ENCODE measurements at places on chromosomes 4 and X. TPM values are rescaled to one million over a fixed set of nuclear protein-coding genes. Genes with fewer than 3 reads are reported as not detected.

MAGEA3 gene
- not detected for polyA plus RNA-seq

SPANXB1 gene
- polyA plus RNA-seq: not detected

DNA sequence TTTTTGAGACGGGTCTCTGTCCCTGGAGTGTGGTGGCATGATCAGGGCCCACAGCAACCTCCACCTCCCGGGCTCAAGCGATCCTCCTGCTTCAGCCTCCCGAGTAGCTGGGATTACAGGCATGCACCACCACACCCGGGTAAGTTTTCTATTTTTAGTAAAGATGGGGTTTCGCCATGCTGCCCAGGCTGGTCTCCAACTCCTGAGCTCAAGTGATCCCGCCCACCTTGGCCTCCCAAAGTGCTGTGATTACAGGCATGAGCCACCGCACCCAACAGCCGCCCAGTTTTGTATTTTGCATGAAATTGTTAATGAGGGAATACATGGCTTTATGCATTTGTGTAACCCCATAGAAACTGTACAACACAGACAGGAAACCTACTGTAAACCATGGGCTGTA lies 2.8 kb upstream of the ARHGAP4 start:
- DNase-seq: no peak

GRCh38 chr4:163476761-163477438 lies 3.3 kb upstream of the TKTL2 start:
- no peak for DNase-seq

DNA sequence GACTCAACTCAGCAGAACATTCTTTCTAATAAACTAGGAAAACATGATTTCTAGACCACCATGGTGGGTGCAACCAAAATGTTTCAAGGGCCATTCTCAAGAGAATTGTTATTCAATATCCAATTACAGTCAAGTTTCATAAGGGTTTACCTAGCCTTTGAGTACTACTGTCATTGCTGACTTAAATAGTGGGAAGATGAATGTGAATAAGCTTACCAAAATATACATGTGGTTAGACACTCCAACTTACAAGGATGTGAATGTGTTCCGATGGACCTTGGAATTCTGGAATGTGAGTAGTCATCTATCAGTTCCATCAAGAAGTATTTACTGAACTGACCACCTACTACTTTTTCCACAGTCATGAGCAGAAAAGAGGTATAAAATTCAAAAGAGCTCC lies 16.9 kb downstream of the SH3RF1 start:
- no peak for DNase-seq

DNA sequence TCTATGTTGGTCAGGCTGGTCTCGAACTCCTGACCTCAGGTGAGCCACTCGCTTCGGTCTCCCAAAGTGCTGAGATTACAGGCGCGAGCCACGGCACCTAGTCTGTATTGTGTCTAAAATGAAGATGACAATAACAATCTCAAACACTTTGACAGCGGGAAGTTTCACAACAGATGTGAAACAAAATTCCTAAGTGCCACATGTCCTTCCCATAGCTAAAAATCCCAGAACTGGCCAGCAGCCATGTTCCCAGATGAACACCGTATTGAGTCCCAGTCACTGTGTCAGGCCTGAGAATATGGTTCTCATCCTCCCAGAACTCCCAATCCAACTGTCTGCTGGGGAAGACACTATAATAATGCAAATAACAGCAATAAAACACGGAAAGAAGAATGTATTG lies 16.4 kb upstream of the KLHL8 start:
- no peak for DNase-seq

DNA sequence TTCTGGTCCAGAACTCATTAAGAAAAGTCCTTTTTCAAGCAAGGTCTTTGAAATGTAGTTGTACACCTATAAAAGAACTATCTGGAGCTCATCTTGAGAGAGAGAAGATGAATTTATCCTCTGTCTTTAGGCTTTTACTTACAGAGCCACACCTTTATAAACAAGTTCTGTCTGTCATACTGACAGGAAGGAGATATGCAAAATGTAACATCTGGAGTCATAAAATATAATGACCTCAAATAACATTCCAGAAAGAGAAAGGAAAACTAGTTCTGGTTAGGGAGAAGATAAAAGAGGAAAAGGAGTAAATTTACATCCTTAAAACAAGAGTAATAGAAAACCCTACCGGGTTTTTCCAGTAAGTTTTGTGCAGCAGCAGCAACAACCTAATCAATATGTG lies 1.3 kb downstream of the INPP4B start:
- no peak for DNase-seq

- no peak for DNase-seq
Observed at GRCh38 chrX:1420371-1420770, 28.5 kb upstream of the SLC25A6 start.

GRCh38 chr4:86993909-86994681 lies 59.3 kb downstream of the AFF1 start:
- no peak for DNase-seq

DNA sequence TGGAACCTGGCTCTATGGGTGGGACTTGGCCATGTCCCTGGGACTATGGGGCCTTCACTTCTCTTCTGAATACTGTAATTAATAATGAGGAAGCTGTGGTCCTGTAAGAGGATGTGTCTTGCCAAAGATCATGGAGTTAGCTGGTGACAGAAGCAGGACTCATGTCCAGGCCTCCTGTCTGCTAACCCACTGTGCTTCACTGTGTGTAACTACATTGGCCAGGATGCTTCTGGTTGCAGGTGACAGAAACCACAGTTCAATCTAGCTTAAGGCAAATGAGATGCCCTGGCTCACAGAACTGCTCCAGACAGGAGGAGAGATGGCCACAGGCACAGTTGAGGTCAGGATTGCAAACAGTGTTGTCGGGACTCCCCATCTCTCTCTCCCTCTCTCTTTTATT lies 3.1 kb downstream of the MTMR1 start:
- DNase-seq: no peak

DNA sequence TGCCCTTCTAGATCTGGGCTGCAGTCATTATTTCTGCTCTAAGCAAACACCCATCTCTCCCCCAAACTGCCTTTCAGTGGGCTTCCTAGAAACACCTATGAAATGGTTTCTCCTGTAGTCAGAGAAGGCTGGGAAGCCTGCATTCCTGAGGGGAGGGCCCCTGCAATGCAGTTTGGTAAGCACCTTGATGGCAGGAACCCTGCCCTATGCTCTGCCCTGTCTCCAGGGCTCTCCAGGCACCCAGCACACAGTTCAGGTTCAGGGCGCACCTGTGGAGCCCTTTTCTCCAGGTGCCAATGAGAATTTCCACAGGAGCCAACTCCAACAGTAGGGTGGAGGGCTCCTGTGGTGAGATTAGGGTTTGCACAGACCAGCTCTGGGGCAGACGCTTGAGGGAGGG lies 69.1 kb upstream of the FBXW7 start:
- DNase-seq: no peak

HS3ST1 gene
- 2.0 TPM for polyA plus RNA-seq

- DNase-seq: no peak
Observed at GRCh38 chr4:152436384-152436783, 99.5 kb downstream of the FBXW7 start.

PRKG2 gene
- 0.26 TPM for polyA plus RNA-seq

DNA sequence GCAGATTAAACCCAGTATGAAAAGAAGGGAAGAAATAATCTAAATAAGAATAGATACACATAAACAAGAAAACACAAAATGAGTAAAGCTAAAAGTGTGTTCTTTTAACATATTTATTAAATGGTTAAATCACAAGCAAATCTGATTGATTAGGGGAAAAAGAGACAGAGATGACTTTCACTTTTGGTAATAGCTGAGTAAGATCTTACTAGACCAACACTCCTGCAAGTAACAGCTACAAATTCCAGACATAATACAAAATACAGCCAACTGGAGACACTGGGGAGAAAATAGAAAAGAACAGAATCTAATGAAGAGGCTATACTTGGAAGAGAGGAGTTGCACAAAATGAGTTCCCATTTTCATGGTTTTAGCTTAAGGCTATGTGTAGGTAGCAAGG lies 33.5 kb downstream of the OR13H1 start:
- DNase-seq: no peak

DNA sequence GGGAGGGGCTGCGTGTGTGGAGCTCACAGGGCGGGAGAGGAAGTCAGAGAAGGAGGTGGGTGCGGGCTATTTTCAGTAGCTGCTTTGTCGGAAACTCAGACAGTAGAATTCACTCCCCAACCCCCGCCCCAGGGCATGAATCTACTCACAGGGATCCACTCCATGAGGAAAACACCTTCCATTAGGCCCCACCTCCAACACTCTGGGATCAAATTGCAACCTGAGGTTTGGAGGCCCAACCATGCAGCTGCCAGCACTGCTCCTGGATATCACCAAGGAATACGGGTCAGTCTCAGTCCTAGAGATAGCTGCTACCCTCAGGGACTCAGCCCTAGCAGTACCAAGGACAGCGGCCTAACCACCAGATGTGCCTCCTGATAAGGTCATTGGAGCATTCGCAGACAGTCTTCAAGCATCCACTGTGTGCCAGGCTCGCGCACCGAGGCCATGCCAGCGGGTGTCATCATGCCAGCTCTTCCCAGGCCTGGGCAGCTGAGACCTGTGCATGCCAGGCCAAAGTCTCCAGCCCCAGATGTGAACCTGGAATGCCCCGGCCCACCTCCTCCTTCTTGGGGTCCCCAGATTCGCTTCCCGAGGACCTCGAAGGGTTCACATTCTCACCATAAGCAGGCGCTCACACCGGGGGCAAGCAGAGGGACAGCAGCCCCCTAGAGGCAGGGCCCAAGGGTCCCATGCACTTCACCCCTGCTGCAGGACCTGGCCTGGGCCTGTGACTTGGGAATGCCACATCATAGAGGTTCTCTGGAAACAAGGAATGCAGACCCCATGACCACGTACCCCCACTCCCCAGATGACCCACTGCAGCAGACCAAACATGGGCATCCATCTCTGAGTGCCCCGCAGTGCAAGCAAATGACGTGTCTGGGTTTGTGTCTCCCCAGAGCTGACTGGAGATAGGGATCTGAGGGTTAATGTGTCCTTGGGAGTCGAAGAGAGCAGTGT lies 102.3 kb downstream of the ADRA2C start:
- DNase-seq: no peak

PPBP gene
- polyA plus RNA-seq: 0.68 TPM

HAND2 gene
- polyA plus RNA-seq: not detected

GRCh38 chr4:152344001-152344400 lies 191.9 kb downstream of the FBXW7 start:
- DNase-seq: no peak

GRCh38 chr4:27084685-27085361 lies 224.2 kb downstream of the STIM2 start:
- no peak for DNase-seq

DNA sequence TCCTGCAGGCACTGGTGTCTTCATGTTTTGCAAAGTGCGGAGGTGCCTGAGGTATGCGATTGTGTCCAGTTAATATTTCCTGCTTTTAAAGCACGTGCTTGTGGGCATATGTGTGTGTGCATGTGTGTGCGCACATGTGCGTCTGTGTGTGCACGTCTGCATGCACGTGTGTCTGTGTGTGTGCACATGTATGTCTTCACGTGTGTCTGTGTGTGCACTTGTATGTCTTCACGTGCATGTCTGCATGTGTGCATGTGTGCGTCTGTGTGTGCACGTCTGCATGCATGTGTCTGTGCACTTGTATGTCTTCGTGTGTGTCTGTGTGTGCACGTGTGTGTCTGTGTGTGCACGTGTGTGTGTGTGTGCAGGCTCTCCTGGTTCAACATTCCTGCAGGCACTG lies 49.5 kb downstream of the SHOX start:
- no peak for DNase-seq

TASL gene
- polyA plus RNA-seq: not detected

GRCh38 chrX:29466456-29466855 lies 748.9 kb upstream of the MAGEB2 start:
- DNase-seq: no peak

GRCh38 chrX:22526339-22526738 lies 253.6 kb downstream of the CBLL2 start:
- peak; percentile 52 for DNase-seq

PRR32 gene
- not detected for polyA plus RNA-seq

DNA sequence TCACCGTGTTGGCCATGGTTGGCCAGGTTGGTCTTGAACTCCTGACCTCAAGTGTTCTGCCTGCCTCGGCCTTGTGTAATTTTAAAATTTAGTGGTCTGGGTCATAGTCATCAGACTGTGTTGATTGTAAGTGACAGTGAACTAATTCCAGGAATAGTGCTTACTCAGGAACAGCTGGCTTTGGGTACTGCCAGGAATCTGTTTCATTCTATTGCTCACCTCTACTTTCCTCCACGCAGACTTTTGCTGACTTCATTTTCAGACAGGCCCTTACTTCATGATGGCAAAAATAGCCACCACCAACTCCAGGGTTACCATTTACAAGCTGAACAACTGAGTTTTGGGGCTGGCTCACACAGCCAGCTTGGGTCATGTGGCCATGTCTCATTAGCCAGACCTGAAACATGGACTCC lies 54.6 kb downstream of the FNIP2 start:
- no peak for DNase-seq

GABRG1 gene
- not detected for polyA plus RNA-seq

GYPA gene
- not detected for polyA plus RNA-seq

LPAR4 gene
- not detected for polyA plus RNA-seq

- no peak for DNase-seq
Observed at GRCh38 chr4:1793496-1793840, 375 bp downstream of the FGFR3 start.

GRCh38 chrX:118565853-118566252 lies 70.2 kb downstream of the DOCK11 start:
- no peak for DNase-seq

TFDP3 gene
- not detected for polyA plus RNA-seq
